ENCODE measurements at places on chromosomes 6 and 20.

DNA sequence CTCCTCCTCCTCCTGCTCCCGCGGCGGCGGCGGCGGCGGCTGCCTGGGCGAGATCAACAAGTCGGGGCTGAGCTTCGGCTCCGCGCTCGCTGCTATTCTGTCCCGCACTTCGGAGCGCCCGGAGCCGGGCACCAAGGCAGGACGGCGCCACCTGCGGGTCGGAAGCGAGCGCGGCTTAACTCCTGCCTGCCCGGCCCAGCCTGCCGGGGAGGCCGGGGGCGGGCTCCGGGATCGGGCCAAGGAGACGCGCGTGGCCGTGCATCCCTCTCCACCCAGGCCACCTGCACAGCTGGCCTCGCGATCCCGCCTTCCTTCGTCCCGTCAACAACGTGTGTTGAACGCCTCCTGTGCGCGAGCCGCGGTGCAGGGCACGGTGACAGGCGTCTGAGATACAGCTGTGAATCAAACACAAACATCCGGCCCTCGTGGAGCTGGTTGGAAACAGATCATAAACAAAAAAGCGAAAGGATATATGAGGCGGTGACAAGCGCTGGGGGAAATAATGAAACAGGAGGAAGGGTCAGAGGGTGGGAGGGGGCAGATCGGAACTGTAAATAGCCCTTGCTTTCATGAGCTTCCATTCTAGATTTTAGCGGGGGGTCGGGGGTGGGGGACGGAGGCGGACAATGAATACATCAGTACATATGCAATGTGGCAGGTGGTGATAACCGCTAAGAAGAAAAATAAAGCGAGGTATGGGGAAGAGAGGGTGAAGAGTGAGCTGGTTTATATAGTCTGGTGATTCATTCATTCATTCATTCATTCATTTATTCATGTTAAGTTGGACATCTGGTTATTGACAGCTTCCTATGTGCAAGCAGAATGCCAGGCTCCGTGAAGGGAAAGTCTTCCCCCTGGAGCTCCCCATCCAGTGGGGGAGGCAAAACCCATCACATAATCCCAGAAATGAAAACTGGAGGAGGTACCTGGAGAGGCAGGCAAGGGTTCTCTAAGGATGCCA, 2.0 kb upstream of the KCNB1 start:
- DNase-seq: peak; percentile 31

DNA sequence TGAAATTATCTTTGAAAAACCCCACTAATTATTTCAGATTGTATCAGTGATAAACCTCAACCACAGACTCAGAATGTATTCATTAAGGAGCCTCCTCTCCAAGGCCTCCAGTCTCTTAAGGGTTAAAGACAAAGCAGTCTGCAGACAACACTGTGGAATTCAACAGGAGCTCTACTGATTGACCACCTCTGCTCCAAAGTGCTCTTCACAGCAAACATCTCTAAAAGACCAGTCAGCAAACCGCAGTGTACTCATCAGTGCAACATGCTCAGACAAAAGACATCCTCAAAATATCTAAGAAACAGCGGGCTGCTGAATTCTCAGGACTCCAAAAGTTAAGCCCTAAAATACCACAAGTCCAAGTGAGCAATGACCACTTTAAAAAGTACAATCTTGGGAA, 42.0 kb downstream of the UQCC1 start:
- no peak for DNase-seq

DNA sequence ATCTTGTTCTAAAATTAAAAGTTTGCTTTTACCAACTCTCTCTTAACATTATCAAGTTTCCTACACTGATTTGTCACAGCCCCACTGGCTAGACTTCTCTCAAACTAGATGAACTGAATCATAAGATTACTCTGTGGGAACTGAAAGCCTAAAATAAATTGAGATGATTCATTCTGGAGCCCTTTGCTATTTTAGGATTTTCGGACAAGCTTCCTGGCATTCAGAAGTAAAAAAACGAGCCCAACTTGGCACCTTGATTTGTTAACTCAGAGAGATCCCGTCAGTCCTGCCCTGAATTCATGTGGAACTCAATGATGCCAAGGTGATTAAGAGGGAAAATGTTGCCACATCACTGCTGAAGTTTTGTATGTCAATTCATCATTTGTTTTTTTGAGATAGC, 122.0 kb upstream of the NRSN1 start:
- no peak for DNase-seq

- DNase-seq: no peak
Measured at GRCh38 chr6:3196770-3197169, 30.7 kb downstream of the TUBB2B start.

GRCh38 chr20:25257756-25258475, 10.0 kb downstream of the PYGB start:
- no peak for DNase-seq

GRCh38 chr6:33082702-33083101, 6.9 kb downstream of the HLA-DPB1 start:
- peak; percentile 24 for DNase-seq

- DNase-seq: no peak
Measured at GRCh38 chr6:33929575-33930288, 125.9 kb upstream of the MLN start.

- no peak for DNase-seq
Measured at GRCh38 chr20:59708326-59708725, 104.0 kb downstream of the PHACTR3 start.

- DNase-seq: no peak
Measured at GRCh38 chr6:90131614-90132423, 164.8 kb downstream of the BACH2 start.

DNA sequence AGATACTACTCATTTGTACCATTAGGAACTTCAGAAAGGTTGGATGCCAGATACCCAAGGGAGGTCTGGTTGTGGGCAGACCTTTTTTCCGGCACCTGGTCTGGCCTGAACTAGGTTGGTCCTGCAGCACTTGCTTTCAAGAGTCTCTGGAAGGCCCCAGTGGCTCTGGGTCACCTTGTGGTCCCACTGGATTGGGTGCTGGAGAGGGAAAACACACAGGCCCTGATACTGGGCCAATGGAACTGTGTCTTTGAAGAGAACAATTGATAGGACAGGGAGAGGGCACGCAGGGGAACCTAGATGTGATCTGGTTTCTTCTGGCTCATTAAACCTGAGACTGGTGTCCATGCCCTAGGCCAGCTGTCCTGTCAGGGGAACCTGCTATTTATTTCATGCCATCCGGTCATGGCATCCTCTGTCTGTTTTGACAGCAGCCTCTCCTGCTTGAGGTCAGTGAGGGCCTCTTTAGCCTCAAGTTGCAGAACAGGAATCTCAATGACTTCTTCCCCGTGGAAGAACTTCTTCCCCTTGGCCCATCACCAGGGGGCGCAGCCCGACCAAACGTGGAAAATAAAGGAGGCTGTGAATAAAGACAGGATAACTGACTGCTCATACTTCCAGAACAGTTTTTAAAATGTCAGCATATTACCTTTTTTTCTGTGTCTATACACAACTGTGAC, 25.0 kb downstream of the TAF8 start:
- DNase-seq: no peak

DNA sequence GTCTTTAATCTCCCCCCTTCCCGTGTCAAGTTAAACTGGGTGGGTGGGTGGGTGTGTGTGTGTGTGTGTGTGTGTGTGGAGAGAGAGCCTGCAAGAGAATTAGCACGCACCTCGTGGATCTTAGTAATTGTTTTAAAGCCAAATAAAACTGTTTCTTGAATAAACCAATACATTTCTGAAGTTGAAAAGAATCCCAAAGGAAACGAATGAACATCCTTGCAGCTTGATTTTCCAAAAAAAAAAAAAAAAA, 381 bp upstream of the BICRAL start:
- DNase-seq: no peak

DNA sequence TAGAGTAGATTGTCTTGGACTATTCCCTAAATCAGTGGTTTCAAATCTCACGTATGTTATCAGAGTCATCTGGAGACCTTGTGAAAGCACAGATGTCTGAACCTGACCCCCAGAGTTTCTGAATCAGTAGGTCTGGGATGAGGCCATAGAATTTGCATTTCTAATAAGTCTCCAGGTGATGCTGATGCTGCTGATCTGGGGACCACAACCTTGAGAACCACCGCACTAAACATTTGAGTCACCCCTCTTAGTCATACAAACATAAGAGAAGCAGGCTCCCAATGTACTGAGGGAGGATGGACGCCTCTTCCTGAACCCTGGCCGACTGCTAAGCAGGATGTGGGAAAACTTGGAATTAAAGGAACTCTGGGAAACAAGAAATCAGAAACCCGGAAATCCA, 187.8 kb upstream of the PRDM1 start:
- no peak for DNase-seq

- DNase-seq: no peak
Measured at GRCh38 chr20:56343861-56344381, 14.9 kb upstream of the FAM210B start.

DNA sequence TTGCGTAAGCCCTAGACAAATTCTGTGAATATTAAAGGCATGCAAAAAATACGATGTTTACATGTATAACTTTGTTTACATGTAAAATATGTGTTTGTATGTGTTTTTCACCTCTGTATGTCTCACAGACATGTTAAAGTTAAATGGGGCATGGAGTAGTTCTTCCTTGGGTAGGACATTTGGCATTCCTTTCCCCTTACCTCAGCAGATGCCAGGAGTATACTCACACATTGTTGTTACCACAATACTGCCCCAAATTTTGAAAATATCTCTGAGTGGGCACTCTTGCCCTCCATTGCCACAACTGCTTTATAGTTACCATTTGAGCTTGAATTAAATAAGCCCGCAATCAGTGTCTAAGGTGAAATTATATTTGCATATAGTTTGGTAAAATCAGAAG, 147.5 kb downstream of the MYO6 start:
- DNase-seq: no peak

- no peak for DNase-seq
Measured at GRCh38 chr6:131212024-131212423, 76.8 kb downstream of the AKAP7 start.

GRCh38 chr6:11845664-11846577, 67.3 kb upstream of the ADTRP start:
- DNase-seq: no peak

GRCh38 chr6:3013901-3014674, 14.4 kb downstream of the NQO2 start:
- no peak for DNase-seq

DNA sequence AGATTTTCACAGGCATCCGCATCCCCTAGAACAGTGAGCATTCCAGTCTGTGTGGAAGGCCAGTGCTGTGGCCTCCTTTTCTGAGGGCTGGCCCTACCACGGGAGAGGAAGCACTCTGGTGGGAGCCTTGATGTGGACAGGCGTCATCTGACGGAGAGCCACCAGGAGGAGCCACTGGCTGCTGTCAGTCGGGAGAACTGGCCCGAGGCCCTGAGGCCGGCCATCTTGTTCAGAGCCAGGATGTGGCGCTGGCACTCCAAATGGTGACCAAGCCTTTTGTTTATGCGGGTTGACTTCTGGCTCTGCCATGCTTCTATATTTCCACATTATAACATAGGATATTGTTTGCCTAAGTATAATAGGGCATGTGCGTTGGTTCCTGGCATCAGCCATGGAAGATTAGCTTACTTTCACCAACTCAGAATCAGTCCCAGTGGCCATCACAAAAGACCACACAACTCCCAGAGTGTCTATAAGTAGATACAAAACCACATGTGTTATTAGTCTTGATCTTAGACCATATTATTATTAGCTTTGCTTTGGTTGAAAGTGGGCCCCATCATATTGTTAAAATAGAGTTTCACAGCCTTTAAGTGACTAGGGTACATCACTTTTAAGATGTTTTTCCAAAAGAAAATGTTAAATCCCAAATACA, 273.9 kb upstream of the TAB2 start:
- peak; percentile 45 for DNase-seq

- no peak for DNase-seq
Measured at GRCh38 chr6:148440016-148440415, 97.4 kb downstream of the SASH1 start.

DNA sequence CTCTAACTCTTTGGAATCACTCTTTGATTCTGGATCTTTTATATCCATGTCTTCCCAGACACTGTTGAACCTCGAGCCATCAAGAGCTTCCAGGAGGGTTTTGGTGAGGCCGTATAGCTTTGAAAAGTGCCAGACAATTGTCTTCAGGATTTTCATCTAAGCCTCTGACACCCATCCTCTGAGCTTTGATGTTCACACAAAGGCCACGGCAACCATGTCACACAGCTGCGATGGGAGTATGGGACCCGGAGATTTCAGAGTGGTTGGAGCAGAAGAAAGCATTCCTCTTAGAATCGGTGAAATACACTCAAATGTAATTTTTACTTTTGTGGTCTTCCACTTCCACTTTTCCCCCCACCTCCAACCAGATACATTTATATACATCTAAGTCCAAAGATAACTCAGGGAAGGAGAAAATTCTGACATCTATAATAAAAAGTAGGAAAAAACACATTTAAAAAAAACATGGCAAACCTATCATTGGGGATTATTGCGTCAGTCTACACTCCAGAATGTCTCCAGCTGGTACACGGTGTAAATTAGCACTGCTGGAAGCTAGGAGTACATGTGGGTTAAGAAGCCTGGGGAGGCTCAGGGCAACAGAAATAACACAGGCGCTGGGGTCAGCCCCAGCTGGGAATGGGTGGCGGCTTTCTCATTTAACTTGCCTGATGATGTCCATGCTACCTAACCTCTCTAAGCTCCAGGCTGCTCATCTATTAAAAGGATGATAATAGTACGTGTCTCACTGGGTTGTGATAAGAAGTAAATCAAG, 92.7 kb downstream of the LY86 start:
- DNase-seq: no peak

DNA sequence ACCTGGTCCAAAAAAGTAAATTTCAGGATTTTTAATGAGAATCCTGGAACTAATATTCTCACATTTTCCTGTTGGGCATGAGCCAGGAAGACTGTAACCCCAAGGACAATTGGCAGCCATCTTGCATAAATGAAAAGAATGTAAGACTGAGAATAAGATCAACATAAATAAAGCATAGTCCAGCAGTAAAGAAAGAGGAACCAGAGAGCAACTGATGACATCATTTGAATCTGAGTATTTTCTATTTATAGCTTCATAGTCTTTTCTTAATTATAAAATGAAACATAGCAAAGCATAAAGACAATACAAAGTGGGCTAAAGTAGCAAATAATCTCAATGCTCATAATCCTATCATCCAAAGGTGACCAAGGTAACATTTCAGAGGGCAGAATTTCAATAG, 26.6 kb upstream of the FBXL4 start:
- DNase-seq: no peak

- no peak for DNase-seq
Measured at GRCh38 chr6:4974962-4975361, 28.9 kb downstream of the RPP40 start.

GRCh38 chr6:120354452-120355098, 979.7 kb downstream of the TBC1D32 start:
- DNase-seq: no peak

DNA sequence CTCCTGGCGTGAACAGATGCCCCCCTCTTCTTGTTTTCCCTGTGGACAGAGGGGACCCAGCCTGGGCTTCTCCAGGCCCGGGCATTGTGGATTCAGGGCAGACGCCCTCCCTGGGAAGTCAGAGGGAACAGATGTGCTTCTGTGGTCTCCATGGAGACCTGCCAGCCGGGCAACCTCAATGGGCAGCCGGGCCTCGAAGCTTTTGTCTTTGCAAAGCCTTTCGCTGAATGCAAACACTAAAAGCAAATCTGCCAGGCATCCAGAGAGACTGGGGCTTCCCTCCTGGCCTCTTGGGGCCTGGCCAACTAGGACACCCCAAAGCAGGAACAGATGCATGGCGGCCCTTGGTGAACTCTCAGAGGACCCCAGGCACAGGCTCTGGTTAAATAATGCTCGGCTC, 370.0 kb upstream of the SULF2 start:
- DNase-seq: no peak

Measured in HCT116 (cell line).